ENCODE measurements at places on chromosomes 4 and X.

GRCh38 chrX:64188901-64189300, 16.6 kb downstream of the AMER1 start:
- DNase-seq = no peak

DNA sequence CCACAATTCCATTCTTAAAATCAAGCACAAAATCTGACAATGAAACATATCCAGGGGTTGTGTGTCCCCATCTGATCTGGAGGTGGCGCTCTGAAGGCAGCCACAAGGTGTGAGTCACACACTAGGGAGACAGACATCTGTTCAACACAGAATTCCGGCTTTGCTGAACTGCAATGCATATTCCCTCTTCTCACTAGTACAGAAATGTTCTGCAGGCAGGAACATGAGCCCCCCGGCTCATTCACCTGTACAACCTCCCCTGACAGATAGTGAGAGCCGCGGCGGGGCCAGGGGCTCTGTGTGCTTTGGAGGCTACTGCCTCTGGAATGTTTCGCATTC, 41.9 kb downstream of the WDR1 start:
- DNase-seq = peak; percentile 1

GRCh38 chr4:2368746-2369437, 49.6 kb downstream of the ZFYVE28 start:
- no peak for DNase-seq

GRCh38 chrX:10603612-10604011, 16.8 kb downstream of the MID1 start:
- no peak for DNase-seq

DNA sequence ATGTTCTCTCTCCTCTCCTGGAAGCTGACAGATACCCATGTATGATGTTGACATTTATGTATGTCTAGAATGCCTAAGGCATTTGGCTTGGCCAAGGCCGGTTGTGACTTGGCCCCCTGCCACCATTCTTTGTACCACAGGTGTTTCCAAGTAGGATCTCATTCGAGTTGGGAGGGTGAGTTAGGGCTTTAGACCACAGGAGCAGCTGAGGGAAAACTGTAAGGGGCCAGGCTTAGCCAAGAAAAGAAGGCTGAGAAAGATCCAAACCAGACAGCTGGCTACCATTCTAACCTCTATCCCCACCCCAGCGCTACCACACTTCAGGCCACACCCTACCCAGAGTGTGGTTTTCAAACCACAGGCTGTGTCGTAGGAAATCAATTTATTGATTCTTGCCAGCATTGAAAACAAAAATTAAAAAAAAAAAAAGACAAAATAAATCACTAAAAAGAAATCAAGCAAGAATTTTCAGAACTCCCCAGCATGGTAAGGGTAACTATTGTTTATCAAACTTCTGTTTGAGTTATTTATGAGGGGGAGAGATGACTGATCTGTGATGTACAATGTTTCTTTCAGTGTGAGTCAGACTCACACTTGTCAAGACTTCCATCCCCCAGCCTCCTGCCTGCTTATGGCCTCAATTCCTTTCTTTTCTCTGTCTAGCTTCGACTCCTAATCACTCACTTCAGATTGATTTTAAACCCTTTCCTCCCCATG, 9.9 kb downstream of the TMSB4X start:
- peak; percentile 95 for DNase-seq

DNA sequence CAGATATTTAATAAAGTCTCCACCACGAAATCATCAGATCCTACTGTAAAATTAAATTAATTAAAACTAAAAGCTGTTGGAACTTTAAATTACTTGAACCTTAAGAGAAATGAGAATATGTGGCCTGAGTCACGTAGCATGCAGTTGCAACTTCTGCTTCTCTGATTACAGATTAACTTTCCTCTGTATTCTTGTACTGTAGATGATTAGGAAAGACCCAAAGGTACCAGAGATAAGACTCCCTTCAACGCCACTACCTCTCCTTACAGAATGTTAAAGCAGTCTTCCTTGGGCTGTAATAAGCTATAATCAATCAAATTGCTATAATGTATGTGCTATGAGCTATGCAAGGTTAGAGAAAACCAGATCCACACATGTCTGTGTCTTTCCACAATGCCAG, 47.9 kb downstream of the FAM13A start:
- no peak for DNase-seq

DNA sequence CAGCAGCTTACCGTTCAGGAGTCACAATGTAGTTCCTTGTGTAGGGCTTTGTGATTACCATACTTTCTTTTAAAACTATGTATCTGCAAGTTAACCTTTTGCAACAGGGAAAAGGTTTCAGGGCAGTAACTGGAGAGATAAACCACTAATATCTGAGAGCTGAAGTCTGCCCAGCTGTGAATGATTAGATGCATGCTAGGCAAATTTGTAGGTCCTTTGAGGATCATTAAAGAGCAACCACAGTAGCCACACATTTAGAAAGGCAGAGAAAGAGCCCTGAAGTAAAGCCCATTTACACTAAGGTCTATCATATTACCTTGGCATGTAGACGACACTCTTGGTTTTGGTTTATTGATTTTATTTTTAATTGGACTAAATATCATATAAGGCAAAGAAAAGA, 60.0 kb downstream of the ATP8A1 start:
- no peak for DNase-seq

- DNase-seq = peak; percentile 95
Observed at GRCh38 chrX:39158801-39159657, 357.8 kb downstream of the MID1IP1 start.

DNA sequence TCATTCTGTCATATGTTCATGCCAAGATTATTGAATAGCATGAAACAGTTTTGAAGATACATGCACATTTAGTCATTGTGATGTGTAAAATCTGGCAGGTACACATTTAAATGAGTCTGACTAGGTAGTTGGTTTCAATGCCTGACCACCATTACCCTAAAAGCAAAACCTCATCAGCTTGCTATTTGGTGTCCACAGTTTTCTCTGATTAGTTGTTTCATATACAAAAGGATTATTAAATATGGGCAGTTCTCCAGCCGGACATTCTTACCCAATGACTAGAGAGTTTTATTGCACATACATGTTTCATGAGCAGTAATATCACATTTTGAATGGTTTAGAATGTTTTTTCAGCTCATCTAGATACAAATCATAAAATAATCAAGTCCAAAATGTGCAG, 23.7 kb downstream of the DCHS2 start:
- DNase-seq = no peak

- no peak for DNase-seq
Observed at GRCh38 chr4:31647786-31648185, 927.6 kb downstream of the PCDH7 start.

GRCh38 chrX:119693996-119694451, 1.1 kb upstream of the SEPTIN6 start:
- no peak for DNase-seq

- peak; percentile 58 for DNase-seq
Observed at GRCh38 chrX:9466124-9466495, 1.3 kb downstream of the TBL1X start.

DNA sequence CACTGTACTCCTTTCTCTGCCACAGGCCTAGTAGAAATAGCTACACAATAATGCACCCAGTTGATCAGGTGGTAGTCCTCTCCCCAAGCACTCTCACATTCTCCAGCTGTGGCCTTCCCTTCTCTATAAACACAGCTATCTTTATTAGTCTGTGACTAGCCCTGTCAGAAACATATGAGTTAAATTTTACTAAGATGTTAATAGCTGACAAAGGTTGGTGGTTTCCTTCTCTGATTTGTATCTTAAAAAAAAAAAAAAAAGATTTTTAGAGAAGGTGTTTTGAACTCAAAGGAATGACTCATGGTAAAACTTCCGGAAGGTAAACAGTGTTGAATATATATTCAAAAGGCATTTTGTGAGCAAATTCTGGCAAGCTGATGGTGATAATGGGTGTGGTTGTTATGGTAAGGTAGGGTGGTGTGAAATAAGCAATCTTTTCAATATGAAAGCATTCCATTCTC, 327.4 kb downstream of the PPP3CA start:
- no peak for DNase-seq

DNA sequence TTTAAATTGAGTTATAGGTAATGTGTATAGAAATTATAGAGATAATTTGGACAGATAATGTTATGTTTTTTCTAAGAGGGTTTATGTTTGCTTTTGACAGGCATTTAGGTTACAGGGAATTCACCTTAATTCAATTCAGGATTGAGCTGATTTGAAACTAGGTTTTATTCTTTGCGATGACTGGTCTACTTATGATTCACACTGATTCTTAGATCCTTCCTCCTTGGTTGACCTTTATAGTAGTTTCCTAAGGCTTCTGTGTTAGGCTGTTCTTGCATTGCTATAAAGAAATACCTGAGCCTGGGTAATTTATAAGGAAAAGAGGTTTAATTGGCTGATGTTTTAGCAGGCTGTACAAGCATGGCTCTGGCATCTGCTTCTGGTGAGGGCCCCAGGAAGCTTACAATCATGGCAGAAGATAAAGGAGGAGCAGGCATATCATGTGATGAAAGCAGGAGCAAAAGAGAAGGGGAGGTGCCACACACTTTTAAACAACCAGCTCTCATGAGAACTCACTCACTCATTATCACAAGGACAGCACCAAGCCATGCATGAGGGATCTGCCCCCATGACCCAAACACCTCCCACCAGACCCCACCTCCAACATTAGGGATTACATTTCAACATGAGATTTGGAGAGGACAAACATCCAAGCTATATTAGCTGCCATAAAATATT, 155.0 kb upstream of the SFRP2 start:
- DNase-seq = no peak

DNA sequence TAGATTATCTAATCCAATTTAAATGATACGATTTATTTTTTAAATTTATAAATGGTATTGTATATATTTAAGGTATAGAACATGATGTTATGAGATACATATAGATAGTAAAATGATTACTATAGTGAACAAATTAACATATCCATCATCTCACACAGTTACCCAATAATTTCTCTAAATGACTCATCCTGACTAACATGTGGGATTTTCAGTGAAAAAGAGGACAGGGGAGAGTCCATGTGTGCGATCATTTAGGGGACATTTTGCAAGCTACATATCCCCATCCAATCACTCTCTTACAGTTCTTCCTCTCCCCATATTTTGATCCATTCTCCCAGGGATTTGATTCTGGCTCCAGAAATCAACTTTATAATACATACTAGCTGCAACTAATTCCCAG, 88.2 kb downstream of the ABCB7 start:
- no peak for DNase-seq

GRCh38 chrX:50805276-50805675, 8.7 kb downstream of the SHROOM4 start:
- no peak for DNase-seq

GRCh38 chrX:22313766-22314165, 41.1 kb downstream of the CBLL2 start:
- no peak for DNase-seq

GRCh38 chr4:2824836-2825381, 18.7 kb upstream of the ADD1 start:
- no peak for DNase-seq

DNA sequence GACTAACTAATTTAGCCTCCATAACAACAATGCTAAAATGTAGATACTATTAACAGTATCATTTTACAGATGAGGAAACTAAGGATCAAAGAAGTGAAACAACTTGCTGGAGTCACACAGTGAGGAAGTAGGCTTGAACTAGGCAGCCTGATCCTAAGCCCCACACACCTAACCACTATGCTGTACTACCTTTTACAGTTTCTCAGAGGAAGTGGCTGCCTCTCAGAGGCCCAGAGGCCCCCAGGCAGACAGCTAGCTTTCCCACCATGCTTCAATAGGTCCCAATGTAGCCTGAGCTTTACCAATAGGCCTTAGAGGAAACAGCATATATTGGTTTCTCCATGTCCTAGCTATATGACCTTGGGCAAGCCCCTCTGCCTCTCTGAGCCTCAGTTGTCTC, 69.4 kb upstream of the PJA1 start:
- DNase-seq = no peak

DNA sequence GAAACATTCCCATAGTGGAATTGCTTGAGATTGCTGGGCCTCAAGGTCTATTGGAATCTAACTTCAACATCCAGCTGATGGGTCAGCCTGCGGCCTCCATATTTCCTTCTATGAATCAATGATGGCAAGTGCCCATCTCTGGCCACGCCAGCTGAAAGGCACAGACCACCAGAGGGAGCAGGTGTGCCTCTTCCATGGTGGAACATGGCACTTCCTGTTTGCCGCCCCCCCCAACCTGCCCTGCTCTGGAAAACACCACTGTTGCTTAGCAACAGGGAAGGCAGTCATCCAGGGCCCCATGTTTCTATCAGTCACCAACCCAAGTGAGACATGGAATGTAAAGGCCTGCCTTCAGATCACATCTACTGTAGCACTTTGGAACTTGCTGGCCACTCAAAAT, 11.6 kb downstream of the PAGE4 start:
- DNase-seq = peak; percentile 61

DNA sequence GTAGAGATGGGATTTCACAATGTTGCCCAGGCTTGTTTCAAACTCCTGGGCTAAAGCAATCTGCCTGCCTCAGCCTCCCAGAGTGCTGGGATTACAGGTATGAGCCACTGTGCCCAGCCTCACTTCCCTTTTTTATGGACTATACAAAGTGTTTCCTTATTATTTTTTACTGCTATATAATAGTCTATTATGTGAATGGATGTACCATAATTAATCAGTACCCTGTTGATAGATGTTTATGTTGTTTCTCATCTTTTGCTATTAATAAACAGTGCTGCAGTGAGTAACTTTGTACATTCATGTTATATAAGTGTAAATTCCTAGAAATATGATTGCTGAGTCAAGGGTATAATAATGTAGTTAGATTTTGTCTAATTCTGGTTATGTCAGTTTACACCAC, 35.8 kb upstream of the LARP1B start:
- no peak for DNase-seq

DNA sequence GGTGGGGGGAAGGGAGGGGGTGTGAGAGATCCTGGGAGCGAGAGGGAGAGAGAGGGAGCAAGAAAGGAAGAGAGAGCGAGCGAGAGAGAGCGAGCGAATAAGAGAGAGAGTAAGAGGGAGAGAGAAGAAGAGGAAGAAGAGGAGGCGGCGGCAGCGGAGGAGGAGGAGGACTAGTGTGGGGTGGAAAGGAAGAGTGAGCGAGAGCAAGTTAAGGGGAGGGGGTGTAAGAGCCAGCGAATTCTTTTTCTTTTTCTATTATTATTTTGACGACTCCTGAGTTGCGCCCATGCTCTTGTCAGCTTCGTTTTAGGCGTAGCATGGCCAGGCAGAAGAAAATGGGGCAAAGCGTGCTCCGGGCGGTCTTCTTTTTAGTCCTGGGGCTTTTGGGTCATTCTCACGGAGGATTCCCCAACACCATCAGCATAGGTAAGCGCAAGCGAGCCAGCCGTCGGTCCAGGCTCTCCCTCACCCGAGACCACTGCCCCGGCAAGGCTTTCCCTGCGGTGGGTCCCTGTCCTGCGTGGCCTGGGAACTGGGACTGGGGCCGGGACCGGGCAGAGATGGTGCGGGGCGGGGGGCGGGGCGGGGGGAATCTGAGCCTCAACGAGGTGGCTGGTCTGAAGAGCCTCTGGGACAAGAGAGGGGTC, at the start of gene GRIA3:
GRIA3 (plus strand) TSS at position 60 of the 647 bp plus-strand sequence; CDS start at position 318, 258 bp downstream.
- DNase-seq = no peak
